A549 (cell line): ENCODE measurements at places on chromosomes 1 and 21. TPM values are rescaled to one million over a fixed set of nuclear protein-coding genes. Genes with fewer than 3 reads are reported as not detected.
A peak's percentile ranks its signal among the peaks of the same experiment; 100 is the strongest.

DNA sequence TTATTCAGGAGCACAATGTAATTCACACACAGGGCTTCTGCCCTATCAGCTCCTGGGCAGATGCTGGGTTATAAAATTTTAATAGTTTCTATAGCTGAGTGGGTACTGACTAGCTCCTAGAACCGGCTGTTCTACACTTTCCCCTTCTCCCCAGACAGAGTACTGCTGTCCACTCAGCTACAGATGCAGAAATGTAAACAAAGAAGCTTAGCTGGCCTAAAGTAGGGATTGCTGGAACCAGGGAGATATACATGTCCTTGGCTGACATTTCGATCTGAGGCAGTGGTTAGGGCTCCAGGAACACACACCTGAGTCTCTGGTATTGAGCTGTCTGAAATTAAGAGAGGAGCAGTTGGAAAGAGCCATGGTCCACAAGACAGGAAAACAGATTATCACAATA, 211.5 kb upstream of the USP24 start:
- DNase-seq, result no peak

Gene ATP1A4
- not detected in 3 replicates for polyA plus RNA-seq

Gene TPTE
- polyA plus RNA-seq, result not detected in 3 replicates

Gene GUCA2B
- 0.17 TPM in 1 of 3 replicates, not detected in the others for polyA plus RNA-seq

DNA sequence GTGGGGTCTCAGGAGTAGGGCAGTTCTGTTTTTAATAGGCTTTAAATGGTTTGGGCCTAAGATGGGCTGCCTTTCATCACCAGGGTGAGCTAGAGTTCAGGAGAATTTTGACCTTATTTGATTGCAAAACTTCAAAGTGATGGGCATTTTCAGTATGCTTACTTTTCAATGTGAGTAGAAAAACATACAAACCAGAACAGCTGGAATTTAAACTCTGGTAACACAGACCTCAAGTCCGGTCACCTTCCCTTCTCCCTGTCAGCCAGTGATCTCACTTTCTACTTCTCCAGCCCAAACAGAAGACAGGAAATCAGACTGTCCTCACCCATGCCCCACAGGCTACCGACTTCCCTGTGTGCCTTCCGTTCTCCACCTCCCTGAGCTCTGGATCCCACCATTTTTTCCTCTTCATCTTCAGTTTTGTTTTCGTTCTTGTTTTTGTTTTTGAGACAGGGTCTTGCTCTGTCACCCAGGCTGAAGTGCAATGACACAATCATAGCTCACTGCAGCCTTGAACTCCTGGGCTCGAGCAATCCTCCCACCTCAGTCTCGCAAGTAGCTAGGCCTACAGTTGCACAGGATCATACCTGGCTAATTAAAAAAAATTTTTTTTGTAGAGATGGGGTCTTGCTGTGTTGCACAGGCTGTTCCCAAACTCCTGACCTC, 374.0 kb downstream of the CAMTA1 start:
- DNase-seq, result no peak

Gene CFAP141
- 0.37 TPM in 1 of 3 replicates, not detected in the others for polyA plus RNA-seq

- DNase-seq, result no peak
Measured at GRCh38 chr1:21616372-21616771, 52.8 kb downstream of the RAP1GAP start.

Gene CHI3L1
- polyA plus RNA-seq, result 0.04 TPM in 1 of 3 replicates, not detected in the others

DNA sequence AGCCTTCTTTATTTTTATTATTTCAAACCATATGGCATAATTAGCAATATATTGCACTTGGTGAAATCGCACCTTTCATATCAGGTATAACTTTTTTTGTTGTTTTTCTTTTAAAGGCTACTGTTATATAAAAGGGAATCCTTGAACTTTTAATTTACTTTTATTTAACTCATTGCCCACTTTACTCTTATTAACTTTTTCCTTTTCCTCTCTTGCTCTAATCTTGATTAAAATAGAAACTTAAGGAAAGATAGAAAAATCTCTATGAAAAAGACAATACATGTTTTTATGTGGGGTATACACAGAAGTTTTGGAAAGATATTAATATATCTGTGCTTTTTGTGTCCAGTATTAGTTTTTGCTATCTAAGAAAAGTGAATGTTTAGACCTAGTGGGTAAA, 805.8 kb downstream of the USP25 start:
- no peak for DNase-seq

Gene SPRR4
- polyA plus RNA-seq, result not detected in 3 replicates

Gene SPOCD1
- polyA plus RNA-seq, result 4.8 to 6.4 TPM (median 5.5 TPM) in 3 replicates

- DNase-seq, result no peak
Measured at GRCh38 chr1:66752000-66752592, at the start of gene DYNLT5. TSS of gene DYNLT5 (plus strand) at chr1:66752459. CDS start at chr1:66754659, 2,200 bp downstream.

- DNase-seq, result no peak
Measured at GRCh38 chr21:32920474-32920873, 105.3 kb upstream of the OLIG2 start.

GRCh38 chr21:15291621-15292266, 226.9 kb upstream of the NRIP1 start:
- no peak for DNase-seq

- no peak for DNase-seq
Measured at GRCh38 chr21:31795992-31796391, 64.1 kb upstream of the SCAF4 start.

Gene ZNF326
- 47.8 to 52.2 TPM (median 50.0 TPM) in 3 replicates for polyA plus RNA-seq

- no peak for DNase-seq
Measured at GRCh38 chr1:227559926-227560325, 3.4 kb upstream of the ZNF678 start.

DNA sequence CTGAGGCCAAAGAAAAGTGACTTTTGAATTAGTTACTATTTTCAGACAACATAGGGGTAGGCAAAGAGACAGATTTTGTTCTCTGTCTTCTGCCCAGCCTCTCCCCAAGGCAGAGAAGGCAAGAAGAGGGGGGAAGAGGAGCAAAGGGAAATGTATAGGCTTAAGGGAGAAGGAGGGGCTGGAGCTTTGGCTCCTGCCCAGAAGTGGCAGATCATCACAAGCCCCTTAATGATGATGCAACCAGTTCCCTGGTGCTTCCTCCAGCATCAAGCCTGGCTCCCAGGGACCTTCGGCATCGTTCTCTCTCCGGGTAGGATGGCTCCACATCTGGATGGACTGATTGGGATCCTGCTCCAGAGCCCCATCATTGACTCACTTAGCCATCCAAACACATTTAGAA, 112.8 kb downstream of the KCND3 start:
- DNase-seq, result no peak

DNA sequence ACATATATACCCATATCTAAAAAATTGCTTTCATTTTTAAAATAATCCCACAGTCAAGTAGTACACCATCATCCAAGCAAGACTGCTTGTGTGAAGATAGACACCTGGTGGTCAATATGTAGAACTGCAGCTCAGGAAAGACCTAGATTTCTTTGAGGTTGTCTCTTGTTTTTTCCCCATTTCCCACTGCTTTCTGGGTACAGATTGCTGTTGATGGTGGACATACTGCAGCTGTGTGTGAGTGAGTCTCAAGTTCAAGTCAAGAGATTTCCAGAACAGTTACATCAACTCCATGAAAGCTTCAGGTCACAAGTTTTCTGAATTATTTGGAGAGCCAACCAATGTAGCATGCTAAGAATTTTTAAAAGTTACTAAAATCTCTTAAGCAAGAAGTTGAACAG, 306.4 kb downstream of the DUSP10 start:
- DNase-seq, result peak; percentile 66

DNA sequence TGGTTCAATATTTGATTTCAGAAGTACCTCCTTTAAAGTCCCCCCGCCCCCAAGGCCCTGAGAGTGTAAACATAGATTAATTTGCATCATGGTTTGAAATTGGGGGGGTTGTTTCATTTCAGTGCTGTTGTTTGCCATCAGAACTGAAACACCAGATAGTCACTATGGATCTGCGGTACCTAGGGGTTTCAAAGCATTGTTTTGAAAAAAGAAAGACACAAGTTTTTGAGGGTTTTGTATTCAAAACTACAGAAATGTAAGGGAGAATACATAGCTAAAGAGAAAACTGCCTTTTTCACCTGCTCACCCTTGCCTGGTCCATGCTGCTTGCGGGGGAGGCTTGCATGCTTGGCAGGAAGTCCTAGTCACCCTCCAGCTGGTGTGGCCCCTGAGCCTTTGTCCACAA, 59.3 kb downstream of the ACP6 start:
- DNase-seq, result no peak

Gene SIM2
- 11.2 to 13.4 TPM (median 12.1 TPM) in 3 replicates for polyA plus RNA-seq

DNA sequence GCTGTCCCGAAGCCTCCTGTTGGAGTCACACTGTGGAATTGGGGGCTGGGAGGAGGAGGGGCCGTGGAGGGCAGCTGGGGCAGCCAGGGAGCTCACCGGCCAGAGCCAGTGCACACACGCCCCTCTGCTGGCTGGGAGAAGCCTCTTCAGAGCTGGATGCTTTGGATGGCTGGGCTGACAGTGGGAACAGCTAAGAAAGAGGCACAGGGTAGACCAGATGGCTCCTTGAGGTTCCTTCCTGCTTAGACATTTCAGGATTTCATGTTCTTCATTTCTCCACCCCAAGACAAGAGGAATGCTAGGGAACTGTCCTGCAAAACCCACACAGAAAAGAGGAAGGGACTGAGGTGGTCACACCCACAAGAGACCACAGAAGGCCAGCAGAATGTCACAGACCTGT, 254.8 kb upstream of the VAMP3 start:
- DNase-seq, result no peak

DNA sequence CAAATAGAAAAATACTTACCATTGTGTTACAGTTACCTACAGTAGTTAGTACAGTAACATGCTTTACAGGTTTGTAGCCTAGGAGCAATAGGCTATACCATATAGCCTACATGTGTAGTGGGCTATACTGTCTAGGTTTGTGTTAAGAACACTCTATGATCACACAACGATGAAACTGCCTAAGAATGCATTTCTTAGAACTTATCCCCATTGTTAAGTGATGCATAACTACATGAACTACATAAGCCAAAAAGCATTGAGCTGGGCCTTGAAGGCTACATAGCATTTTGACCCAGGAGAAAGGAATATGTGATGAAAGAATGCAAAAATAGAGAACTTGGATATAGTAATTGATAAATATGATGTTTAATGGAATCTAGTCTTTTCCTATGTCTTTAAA, 46.4 kb upstream of the JUN start:
- no peak for DNase-seq

Gene PHLDA3
- 83.1 to 91.1 TPM (median 83.5 TPM) in 3 replicates for polyA plus RNA-seq

GRCh38 chr1:84603941-84604830, 29.9 kb upstream of the CTBS start:
- DNase-seq, result no peak

GRCh38 chr1:156862997-156863599, 2.4 kb downstream of the NTRK1 start:
- DNase-seq, result no peak

- DNase-seq, result no peak
Measured at GRCh38 chr1:25727635-25728286, 72.2 kb upstream of the SELENON start.
